CD4-positive, alpha-beta T cell treated with Interleukin-6 at 100 ng/mL for 8 hours (primary cell): ENCODE measurements at places on chromosomes 1 and 21.

DNA sequence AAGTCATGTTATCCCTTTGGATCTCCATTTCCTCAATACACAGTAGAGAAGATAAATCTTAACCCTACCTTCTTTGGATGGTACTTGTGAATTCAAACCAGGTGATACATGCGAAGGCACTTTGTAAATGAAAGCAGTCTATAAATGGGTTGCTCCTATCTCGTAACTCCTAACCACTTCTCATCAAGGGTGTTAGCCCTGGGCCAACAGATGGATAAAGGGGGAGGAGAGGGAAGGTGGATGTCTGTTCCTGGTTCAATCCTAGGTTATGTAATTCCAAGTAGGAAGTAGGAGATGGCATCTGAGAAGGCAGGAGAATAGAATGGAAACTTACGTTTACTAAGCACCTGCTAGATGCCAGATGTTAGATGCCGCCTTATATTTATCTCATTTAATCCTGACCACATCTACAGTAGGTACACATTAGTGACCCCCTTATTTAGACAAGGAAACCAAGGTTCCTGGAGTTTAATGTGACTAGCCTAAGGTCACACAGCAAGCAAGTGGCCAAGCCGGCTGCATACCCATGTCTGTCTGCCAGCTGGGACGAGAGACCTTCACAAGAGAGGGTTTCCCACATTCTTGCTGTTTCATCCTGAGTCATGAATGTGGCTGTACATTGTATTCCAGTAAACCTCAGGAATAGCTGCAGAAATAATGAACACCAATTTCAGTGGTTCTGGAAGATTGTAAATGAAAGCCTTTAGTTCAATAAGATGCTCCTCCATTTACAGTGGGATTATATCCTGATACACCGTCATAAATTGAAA lies 47.7 kb downstream of the ELAVL4 start:
- DNase-seq: no peak

- no peak for DNase-seq
Observed at GRCh38 chr1:11417162-11417561, 61.8 kb upstream of the DISP3 start.

DNA sequence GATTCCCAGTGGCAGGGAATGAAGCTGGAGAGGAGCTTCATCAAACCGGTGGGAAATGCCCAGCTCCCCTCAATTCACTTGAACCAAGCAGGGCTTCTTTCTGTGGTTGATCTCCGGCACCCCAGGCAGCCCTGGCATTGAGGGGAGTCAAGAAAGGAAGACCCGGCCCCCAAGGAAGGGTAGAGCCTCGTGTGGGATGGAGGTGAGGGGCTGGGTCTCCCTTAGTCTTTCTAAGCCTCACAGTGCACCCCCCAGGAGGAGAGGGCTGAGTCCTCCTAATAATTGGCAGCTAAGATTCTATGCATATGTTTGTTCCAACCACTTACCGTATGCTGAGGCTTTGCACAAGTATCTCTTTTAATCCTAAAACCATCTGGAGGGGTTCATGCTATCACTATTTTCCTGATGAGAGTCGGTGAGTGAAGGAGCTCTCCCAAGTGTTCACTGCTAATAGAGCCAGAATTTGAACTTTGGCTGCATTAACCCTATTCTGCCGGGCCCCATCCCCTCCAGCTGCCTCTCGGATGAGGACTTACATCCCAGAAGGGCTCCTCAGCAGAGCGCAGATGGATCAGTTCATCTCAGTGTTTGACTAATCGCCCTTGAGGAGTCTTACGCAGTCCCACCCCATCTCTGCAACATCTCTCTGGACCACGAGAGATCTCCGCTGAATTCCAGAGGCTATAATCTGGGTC lies 33.1 kb upstream of the TMEM51 start:
- DNase-seq: no peak

DNA sequence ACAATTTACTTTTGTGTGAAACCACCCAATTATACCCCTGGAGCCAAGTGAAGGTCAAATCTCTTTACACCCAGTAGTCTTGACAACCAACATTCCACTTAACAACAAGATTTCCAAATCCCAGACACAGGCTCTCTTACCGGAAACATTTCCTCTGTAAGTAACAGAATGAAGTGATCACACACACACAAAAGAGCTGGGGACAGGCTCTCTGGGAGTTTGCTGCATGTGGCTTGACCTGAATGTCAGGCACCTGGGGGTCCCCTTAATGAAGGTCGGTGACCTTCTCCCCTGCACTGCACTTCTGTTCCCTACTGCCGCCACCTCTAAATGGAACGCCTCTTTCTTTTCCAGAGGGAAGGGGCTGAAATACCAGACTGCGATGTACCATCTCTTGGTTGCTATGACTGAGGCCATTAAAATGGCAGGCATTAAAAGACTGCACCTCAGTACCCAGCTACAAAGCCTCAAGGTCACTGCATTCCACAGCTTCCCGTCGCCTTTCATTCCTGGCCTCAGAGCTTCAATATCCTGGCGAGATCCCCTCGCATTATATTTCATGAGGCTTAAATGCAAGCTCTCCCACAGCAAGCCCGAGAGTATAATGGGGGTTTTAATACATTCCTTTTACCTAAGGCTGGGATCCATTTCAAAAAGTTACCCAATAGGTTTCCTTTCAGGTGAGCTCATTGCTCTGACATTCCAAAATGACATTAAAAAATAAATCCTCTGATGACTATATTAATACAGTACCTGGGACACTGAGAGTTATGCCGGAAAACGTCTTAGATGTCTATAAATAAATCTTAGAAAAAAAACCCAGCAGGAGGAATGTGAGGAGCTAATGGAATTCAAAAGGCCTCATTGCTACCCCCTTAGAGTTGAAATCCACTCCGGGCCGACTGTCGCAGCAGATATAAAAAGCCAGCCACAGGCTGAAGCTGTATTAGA lies 90.9 kb upstream of the DIRAS3 start:
- DNase-seq: no peak

DNA sequence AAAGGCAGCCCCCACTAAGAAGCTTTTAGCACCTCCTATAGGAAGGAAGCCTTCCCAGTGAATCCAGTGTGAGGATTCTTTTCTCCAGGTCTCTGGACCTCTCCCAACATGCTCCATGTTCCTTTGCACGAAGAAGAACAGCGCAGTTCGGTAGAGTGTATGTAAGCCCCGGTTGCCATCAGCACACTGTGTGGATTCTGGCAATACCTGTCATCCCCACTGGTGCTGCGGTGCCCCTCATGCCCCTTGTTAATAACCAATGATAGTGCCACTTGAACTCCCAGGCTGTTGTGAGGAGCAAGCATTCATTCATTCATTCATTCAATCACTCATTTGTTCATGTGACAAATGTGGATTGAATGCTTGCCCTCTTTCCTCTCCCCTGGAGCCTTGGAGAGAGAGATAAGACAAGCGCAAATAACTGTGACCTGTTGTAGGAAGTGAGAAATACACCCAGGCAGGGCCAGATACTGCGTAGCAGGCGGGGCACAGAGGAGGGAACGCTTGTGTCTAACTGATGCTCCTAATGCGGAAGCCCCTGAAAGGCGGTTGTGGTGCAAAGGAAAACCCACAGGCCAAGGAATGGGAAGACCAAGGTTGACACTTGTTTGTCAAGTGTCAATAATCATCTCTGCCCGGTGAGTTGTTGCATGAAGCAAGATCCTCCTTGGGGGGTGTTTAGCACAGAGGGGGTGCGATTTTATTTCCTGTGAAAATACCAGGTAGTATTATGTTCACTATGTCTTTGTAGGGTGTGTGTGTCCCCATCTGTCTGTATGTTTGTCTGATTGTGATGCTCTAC lies 9.8 kb downstream of the LGR6 start:
- DNase-seq: no peak

DNA sequence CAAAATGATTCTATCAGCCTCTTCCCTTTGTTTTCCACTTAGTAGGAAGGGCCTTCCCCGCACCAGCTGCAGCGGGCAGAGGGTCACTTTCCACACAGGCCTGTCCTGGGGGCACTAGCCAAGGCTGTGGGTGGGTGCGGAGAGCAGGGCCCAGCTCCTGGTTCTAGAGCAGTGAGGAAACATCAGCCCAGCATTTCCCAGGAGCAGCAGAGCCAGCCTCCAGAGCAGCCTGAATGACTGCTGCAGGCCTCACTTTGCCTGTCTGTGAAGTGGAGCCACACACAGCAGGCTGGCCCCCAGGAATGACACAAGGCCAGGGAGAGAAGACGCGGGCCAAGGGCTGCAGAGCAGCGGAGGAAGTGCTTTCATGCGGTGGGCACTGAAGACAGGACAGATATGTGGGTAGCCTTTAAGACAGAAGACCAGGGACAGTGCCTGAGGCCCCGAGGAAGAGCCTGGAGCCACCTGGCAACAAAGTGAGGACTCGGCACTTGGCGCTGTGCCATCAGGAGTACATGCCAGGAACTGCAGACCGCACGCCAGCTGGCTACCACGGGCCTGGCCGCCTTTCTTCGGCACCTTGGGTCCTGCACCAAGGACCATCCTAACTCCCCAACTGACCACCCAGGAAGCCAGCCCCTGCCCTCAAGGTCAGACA lies 42.0 kb downstream of the ACOT7 start:
- no peak for DNase-seq

DNA sequence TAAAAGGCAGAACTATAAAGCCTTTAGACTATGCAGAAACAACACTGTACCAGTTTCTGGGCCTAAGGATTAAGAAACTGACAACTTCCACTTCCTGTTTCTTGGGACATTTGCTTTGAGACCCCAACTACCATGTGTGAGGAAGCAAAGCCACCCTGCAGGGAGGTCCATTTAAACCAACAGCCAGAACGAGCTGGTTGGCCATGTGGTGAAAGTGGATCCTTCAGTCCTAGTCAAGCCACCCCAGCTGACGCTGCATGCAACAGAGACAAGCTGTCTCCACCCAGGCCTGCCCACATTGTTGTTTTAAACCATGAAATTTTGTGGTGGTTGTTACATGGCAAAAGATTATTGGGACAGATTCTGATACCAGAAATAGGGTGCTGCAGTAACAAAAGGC lies 31.8 kb upstream of the SLFNL1 start:
- no peak for DNase-seq

DNA sequence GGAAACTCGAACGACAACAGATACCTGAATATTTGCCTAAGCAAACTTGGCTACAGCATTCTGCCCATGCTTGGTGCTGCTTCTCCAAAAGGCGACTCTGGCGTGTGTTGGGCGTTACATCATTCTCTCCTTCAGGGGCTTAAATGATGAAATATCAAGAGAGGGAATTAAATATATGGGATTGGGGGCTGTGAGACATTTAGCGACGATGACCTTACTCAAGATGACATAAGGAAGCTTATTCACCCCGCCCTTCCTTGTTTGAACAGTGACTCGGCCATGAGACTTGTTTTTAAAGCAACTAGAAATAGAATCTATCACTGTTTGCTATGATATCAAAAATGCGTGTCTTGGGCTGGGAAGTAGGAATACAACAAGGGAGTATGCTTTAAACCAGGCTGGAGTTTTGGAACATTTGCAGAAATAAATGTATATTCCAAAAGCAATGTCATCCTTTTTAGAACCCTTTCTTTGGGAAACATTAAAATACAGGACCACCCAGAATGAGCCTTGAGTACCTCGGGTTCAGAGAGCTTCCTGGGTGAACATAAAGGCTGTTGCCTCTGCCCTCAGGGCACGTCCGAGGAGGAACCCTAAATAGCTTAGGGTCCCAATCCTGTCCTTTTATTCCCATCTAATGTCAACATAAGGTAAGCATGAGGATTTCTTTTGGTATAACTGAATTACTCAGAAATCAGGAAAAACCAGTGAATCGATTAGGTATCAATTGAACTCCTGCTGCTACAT lies 123.3 kb upstream of the SLC45A1 start:
- DNase-seq: no peak

DNA sequence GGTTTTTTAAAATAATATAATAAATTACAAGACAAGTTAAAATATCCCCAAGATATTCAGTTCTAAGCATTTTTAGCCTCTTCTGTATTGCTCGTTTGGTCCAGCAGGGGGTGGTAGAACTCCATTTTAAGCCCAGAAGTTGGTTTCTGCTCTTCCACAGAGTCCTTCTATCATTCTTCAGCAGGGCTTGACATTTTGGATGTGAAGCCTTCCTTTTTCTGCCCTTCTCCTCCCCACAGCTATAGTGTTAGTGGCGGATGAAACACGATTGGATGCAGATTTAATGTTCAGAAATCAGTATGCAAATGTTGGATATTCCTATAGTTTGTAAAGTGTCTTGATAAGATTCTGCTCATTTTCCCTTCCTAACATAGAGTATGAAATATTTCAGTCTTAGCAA lies 1.4 kb downstream of the NCAM2 start:
- no peak for DNase-seq

GRCh38 chr1:151993084-151993733 lies 450 bp downstream of the S100A10 start:
- peak; percentile 26 for DNase-seq

GRCh38 chr1:10947691-10948462 lies 64.6 kb upstream of the TARDBP start:
- no peak for DNase-seq

- DNase-seq: peak; percentile 3
Observed at GRCh38 chr1:119327450-119328155, 41.0 kb upstream of the HAO2 start.

DNA sequence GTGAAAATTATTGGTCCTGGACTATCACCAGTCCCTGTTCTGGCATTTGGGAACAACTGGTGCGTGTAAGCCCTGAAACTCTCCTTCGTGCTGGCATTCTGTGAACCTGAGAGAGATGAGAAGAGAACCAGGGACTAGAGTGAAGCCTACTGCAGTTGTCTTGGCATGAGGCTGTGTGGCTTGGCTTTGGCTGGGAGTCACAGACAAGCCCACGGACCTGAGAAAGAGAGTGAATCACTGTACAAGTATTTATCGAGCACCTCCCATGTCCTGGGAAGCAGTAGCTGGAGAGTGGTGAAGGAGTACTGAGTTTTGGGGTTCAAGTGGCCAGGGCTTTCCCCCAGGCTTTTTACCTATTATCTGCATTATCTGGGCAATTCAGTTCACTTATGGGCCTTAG lies 63.3 kb downstream of the FGGY start:
- DNase-seq: no peak

- no peak for DNase-seq
Observed at GRCh38 chr1:246709835-246710234, 14.4 kb upstream of the SCCPDH start.

DNA sequence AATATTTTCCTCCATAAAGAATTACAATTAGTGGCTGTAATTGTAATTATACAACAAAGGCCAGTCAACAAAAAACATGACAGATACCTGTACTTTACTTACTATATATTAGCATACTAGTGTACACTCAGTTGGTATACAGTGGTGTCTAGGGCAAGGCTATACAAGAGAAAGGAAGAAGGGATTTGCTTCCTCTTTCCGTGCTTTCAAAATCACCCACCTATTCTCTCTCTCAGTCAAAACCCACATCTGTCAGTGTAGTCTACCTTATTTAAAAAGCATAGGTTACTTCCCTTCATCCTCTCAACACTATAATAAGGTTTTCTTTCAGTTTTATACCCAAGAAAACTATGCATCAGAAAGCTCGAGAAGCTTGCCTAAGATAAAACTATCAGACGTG lies 355.8 kb upstream of the NR5A2 start:
- no peak for DNase-seq

DNA sequence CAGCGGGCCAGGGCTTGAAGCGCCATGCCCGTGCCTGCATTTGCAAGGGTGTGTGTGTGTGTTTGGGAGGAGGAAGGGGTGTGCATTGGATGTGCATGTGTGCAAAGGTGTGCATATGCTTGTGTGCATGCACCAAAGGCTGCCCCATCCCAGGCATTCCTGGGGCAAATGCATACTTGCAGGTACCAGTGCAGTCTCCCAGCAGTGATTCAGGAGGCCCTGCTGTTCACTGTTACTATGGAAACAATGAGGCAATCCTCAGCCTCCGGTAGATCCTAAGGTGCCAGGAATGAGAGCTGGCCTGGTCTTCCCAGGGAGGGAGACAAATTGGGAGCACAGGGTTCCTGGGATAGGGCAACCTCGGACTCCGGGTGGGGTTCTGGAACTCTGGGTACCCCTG lies 7.5 kb upstream of the FNDC5 start:
- no peak for DNase-seq
